Fibroblast of upper back skin (primary cell): ENCODE measurements at places on chromosomes 3 and 15.
A peak's percentile ranks its signal among the peaks of the same experiment; 100 is the strongest.

GRCh38 chr15:38168467-38169070 is 84.1 kb upstream of the SPRED1 start:
- DNase-seq, result peak; percentile 47

- no peak for DNase-seq
Measured at GRCh38 chr15:74274470-74275038, 38.4 kb downstream of the CCDC33 start.

DNA sequence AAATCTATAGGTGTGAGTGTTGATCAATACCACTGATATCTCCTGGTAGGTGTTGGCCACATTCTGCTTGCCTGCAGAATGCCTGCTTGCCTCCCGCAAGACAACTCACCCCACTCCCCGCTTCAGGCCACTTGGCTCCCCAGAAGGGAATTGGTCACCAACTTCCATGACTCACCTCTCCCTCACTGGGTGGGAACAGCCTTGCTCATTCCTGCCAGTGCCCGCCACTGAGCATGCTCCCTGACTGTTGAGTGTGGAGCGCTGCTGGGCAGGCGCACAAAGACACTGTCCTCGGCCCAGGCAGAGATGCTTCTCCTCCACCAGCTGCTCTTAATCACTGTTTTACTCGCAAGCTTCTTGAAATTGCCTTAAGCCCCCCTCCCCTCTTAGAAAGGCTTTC is 57.3 kb upstream of the PPP2R3A start:
- DNase-seq, result no peak

GRCh38 chr15:66704803-66705153 is 2.7 kb downstream of the SMAD6 start:
- no peak for DNase-seq

DNA sequence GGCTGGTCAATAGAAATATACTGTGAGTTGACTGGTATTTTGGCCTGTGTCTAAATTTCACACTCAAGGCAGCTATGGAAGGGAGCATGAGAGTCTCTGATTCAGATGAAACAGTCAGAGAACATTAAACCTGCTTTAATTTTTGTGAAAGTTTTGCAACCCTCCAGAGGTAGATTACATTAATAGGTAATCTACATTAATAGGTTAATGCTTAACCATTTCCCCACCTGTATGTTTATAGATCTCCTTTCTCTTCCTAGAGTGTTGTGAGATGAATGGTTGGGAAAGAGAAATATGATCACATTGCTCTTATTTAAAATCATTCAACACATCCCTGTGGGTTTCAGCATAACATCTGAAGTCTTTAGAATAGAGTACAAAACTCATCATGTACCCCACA is 586.9 kb upstream of the DPPA4 start:
- DNase-seq, result no peak
